HTR-8/SVneo (cell line): ENCODE measurements at places on chromosomes 16 and 17.
A peak's percentile ranks its signal among the peaks of the same experiment; 100 is the strongest.

DNA sequence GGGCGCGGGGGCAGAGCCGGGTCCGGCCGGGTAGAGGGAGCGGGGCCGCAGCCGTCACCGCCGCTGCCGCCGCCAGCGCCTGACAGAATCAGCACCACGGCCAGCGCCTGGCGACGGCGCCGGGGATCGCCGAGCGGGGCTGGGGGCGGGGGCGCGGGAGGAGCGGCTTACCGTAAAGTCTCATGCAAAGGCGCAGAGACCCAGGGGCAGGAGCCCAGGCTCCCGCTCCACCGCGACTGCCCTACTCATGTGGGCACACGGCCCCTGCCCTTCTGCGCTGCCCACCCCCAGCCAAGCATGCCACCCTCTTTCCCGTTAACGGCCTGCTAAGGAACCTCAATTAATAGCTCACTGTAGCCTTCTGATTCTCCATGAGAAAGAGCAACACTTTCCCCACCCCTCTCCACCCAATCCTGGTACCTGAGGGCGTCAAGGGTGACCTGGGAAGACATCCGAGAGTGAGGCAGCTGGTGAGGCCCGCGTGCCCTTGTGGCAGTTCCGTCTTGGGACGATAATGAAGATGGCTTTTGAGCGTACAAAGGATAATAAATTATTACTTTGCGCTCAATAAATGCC is at the start of gene SEZ6:
Gene SEZ6, minus strand, starts transcription at position 98 of the 576 bp plus-strand sequence. CDS start 164 bp downstream, outside the sequence.
- peak; percentile 80 for DNase-seq

- DNase-seq = no peak
Observed at GRCh38 chr17:63760771-63761539, 12.4 kb downstream of the CCDC47 start.

DNA sequence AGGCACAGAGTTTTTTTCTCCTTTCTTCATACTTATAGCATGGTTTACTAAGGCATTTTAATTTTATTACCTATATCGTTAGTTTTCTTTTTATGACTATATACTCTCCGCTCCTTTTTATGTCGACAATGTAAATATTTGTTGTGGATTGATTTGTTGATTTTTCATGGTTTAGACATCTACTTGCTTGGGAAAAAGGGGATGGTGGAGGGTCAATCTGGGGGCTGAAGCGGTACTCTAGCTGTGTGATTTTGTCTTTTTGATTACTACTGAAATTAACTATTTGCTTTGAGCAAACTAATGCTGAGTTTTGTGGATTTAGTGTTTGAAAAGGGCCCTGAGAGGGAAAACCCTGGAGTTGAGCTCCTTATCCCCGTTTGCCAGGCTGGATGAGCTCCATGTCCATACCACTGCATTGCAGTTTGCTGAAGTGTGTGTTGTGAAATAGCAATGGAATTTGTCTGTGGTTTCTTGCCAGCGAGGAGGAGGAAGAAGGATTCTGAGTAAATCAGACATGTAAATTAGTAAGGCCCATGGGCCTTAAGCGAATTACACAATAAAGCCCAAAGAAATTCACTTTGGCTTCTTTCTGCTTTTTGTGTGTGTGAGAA is 72.0 kb downstream of the FTO start:
- peak; percentile 31 for DNase-seq

DNA sequence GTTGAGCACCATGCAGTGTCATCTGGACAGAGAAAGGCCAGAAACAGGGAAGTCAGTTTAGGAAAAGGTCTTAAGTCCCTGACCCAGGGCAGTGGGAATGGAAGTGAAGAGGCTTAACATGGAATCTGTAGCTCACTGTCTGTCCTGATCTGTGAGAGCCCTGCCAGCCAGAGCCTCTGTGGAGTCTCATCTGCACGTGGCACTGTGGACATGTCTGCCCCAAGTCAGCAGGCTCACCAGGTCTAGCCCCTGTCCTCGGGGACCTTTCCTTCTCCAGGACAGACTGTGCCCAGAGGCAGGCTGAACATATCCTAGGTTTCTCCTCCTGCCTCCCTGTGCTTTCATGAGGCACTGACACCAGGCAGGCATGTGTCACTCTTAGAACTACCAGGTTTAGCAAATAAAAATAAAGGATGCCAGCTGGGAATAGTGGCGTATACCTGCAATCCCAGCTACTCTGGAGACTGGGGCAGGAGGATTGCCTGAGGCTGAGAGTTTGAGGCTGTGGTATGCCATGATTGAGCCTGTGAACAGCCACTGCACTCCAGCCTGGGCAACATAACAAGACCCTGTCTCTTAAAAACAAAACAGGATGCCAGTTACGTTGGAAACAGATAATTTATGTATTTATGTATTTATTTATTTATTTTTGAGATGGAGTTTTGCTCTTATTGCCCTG is 22.4 kb downstream of the UNK start:
- no peak for DNase-seq

DNA sequence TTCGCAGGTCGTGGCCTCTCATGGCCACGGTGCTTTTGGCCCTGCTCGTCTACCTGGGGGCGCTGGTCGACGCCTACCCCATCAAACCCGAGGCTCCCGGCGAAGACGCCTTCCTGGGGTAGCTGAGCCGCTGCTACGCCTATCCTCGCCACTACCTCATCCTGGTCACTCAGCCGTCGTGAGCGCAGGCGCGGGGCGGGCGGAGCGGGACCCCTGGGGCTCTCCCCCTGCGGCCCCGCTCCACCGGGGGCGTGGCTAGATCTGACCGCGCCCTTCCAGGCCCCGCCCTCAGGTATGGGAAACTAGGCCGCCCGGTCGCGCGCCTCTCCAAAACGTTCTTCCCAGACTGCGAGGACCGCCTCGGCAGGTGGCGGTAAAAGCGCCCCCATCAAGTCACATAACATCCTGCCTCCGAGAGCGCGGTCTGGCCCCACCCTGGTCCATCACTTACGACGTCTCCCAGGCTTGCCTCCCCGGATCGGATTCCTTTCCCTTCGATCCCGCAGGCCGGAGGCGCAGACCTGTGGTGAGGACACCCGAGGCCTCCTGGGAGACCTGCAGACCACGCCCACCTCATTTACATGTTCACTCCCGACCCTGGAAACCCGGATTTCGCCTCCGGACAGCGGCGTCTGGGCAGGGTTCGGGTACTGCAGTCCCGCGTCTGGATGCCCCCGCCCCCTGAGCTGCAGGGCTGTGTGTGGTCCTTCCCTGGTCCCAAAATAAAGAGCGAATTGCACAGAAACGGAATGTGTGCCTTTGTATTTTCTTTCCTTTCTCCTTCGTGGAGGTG is 91.5 kb upstream of the TMEM97 start:
- DNase-seq = peak; percentile 50

GRCh38 chr17:58452738-58453137 is 35.4 kb upstream of the RNF43 start:
- no peak for DNase-seq
